ENCODE measurements at places on chromosomes 1 and 21. TPM values are rescaled to one million over a fixed set of nuclear protein-coding genes. Genes with fewer than 3 reads are reported as not detected.
A peak's percentile ranks its signal among the peaks of the same experiment; 100 is the strongest.

GRCh38 chr1:224203243-224204016 lies 20.4 kb downstream of the DEGS1 start:
- peak; percentile 67 for DNase-seq
- H3K27ac ChIP-seq = 0 out of 2 replicates have a peak overlapping the region, but pooled peaks have one; percentile 5
- peaks cover 20% of the 10 kb centered on the region for H3K4me1 ChIP-seq
- no peaks in the 10 kb centered on the region for H3K36me3 ChIP-seq

GRCh38 chr21:31913182-31913608 lies 40.4 kb downstream of the HUNK start:
- H3K27me3 ChIP-seq = no peaks in the 10 kb centered on the region
- H3K36me3 ChIP-seq = peaks cover 9% of the 10 kb centered on the region
- peak overlapping the region; percentile 6 for H3K4me3 ChIP-seq
- DNase-seq = peak; percentile 93

- no peak for DNase-seq
- no peaks in the 10 kb centered on the region for H3K36me3 ChIP-seq
- H3K27me3 ChIP-seq = no peaks in the 10 kb centered on the region
- no peak overlapping the region for H3K27ac ChIP-seq
- peaks cover 6% of the 10 kb centered on the region for H3K4me1 ChIP-seq
- no peak overlapping the region for H3K4me3 ChIP-seq
These were observed 37.2 kb upstream of the SCCPDH start for GRCh38 chr1:246687002-246687401.

DNA sequence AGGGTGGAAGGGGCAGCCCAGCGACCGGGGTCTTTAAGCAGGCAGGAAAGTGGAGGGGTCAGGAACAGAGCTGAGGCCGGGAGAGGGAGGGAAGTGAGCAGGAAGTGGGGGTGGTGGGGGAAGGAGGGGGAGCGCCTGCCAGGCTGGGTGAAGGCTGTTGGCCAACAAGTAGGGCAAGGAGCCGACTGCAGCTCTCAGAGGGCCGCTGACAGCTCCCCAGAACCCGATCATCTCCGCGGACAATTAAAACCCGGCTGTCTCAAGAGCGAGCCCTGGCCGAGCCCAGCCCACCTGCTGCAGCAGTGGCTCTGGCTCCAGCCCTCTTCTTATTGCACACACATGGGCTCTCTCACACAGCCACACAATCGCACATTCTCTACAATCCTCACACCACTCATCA lies 51.6 kb downstream of the GRIK3 start:
- H3K27me3 ChIP-seq = peaks cover 20% of the 10 kb centered on the region
- H3K36me3 ChIP-seq = no peaks in the 10 kb centered on the region
- H3K27ac ChIP-seq = no peak overlapping the region

GRCh38 chr1:36553591-36554322 lies 71.0 kb upstream of the CSF3R start:
- peak; percentile 66 for DNase-seq
- no peak overlapping the region for H3K27ac ChIP-seq
- peaks cover 16% of the 10 kb centered on the region for H3K27me3 ChIP-seq
- H3K4me3 ChIP-seq = no peak overlapping the region
- H3K4me1 ChIP-seq = no peaks in the 10 kb centered on the region

- H3K4me1 ChIP-seq = no peaks in the 10 kb centered on the region
- H3K36me3 ChIP-seq = no peaks in the 10 kb centered on the region
- DNase-seq = no peak
- no peak overlapping the region for H3K27ac ChIP-seq
These were observed 243.6 kb downstream of the TNR start for GRCh38 chr1:175499595-175500382.

DNA sequence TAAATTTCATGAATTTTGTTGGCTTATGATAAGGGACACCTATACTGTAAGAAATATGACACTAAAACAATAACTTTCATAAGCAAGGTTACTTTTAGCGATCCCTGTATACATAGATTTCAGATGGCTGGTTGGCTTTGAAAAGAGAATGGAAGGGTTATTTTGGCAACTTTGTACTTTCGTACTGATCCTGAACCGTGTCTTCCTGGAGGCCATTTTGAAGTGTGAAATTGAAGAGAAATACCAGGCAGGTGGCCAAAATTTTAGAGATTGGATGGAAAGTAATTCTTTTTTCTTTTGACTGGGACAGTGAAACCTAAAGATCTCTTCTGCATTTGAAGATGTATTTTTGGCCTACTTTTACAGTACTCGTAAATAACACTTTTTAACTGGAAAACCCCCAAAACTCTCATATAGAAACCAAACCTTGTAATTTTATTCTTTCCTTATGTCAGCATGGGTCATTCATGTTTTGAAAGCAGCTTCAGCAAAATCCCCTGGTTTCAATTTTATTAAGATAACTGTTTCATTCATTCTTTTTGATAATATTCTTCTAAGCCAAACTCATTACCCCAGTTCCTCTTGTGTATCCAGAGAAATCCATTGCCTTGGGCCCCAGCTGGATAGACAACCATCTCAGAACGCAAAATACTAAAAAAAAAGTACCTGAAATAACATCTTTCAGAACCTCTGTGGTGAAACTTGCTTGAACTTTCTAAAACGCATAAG lies 38.4 kb upstream of the ZNF281 start:
- no peaks in the 10 kb centered on the region for H3K27me3 ChIP-seq
- no peaks in the 10 kb centered on the region for H3K36me3 ChIP-seq
- no peak overlapping the region for H3K27ac ChIP-seq
- H3K4me3 ChIP-seq = no peak overlapping the region
- H3K4me1 ChIP-seq = no peaks in the 10 kb centered on the region
- DNase-seq = no peak

The FCGR3B gene
- total RNA-seq = not detected

GRCh38 chr1:35398739-35399138 lies 130.2 kb downstream of the ZMYM4 start:
- H3K4me1 ChIP-seq = no peaks in the 10 kb centered on the region
- H3K36me3 ChIP-seq = peaks cover 85% of the 10 kb centered on the region
- H3K27ac ChIP-seq = no peak overlapping the region
- DNase-seq = no peak

DNA sequence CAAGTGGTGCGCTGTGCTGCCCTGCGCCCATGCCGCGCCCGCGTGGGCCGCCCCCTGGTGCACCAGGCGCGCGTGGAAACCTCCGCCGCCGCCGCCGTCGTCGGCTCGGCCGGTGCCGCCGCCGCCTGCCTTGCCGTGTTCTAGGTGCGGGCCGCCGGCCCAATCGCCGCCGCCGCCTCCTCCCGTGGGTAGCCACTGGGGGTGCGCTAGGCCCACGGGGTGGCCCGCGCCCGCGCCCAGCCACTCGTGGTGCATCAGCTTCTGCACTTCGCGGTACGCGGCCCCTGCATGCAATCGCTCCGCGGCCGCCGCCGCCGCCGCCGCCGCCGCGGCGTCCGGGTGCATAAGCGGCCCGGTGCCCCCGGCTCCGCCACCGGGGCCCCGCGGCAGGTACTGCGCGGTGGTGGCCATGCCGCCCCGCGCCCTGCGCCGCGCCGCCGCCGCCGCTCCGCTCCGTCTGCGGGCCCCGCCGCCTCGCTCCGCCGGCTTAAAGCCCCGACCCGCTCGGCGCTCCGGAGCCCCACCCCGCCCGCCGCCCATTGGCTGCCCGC lies at the start of gene POU3F1:
Gene POU3F1, minus strand, starts transcription at position 461 of the 551 bp plus-strand sequence. Its CDS starts 50 bp downstream, at position 411.
- H3K4me1 ChIP-seq = peaks cover 8% of the 10 kb centered on the region
- no peaks in the 10 kb centered on the region for H3K27me3 ChIP-seq

- H3K4me1 ChIP-seq = peaks cover 24% of the 10 kb centered on the region
- no peak overlapping the region for H3K27ac ChIP-seq
- DNase-seq = no peak
- H3K4me3 ChIP-seq = no peak overlapping the region
These were observed 7.0 kb upstream of the ADORA1 start for GRCh38 chr1:203120325-203121153.

The RHD gene
- not detected for total RNA-seq

The FABP3 gene
- 6.1 TPM for total RNA-seq

The TCHH gene
- not detected for total RNA-seq

The CCDC18 gene
- 15.6 TPM for total RNA-seq

The MARK1 gene
- 8.7 TPM for total RNA-seq

The FMOD gene
- total RNA-seq = 7.5 TPM

DNA sequence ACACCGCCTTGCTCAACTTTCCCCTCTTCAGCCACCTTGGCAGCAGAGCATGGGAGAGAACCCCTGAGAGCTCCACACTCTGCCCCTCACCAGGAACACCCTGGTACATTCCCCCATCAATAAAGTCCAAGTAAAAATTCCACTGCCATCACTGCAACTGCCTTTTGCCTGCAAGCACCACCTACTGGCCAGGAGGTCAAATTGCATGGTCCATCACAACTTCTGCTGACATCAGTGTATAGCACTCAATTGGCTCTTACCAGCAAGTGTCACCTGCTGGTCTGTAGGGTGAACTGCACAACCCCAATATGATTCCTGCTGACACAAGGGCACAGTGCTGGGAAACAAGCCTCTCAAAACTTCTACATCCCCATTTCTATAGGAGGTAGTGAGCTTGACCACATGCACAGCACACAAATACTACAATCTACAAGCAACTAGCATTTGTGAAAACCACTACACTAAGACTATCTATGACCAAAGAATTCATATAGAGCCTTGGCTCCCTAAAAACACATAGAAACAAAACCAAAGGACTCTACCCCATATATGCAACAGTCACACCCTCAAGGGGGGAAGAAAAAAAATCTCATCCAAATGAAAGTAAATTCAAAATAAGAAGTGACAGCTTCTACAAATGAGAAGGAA lies 69.2 kb downstream of the FASLG start:
- no peaks in the 10 kb centered on the region for H3K4me1 ChIP-seq
- no peaks in the 10 kb centered on the region for H3K36me3 ChIP-seq
- H3K27me3 ChIP-seq = no peaks in the 10 kb centered on the region
- H3K4me3 ChIP-seq = no peak overlapping the region

The NHLH1 gene
- 1.4 TPM for total RNA-seq

DNA sequence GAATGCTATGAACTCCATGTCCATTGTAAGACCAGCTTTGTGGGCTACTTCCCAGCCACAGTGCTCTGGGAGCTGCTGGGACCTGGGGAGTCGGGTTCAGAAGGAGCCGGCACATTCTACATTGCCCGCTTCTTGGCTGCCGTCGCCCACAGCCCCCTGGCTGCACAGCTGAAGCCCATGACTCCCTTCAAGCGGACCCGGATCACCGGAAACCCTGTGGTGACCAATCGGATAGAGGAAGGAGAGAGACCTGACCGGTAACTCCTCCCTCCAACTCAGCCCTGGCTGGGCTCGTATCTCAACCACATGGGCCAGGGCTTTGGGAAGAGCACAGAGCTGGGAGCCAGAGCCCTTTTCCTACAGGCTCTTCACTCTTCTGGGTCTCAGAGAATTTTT lies 15.4 kb downstream of the MOV10 start:
- peaks cover 17% of the 10 kb centered on the region for H3K4me1 ChIP-seq
- DNase-seq = no peak
- H3K36me3 ChIP-seq = peaks cover 33% of the 10 kb centered on the region
- H3K27me3 ChIP-seq = no peaks in the 10 kb centered on the region
- no peak overlapping the region for H3K4me3 ChIP-seq

GRCh38 chr1:30540611-30541192 lies 182.7 kb downstream of the MATN1 start:
- no peak overlapping the region for H3K27ac ChIP-seq
- H3K36me3 ChIP-seq = no peaks in the 10 kb centered on the region
- no peak overlapping the region for H3K4me3 ChIP-seq
- H3K27me3 ChIP-seq = no peaks in the 10 kb centered on the region
- no peak for DNase-seq
- no peaks in the 10 kb centered on the region for H3K4me1 ChIP-seq

DNA sequence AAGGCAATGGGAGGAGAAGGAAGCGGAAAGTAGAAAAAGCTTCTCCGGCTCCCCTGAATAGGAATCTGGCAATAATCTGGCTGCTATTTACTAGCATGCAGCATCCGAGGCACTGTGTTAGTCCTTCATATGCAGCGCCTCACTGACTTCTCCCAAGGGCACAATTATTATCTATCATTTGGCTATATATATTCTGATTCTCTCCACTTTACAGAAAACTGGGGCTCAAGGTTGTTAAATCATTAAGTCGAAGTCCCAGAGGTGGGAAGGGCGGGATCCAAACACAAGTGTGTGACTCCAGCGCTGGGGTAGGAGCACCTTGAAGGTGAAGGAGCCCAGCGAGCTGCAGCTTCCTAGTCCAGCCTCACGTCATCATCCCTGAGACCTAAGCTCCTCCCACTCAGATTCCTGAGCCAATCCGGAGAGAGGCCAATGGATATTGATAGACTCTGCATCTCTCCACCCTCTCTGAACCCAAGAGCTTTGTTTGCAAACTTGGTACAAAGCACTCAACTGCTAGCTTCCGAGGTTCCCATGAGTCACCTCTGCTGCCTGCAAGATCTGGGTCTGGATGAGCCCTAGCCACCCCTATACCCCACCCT lies 16.6 kb upstream of the EYA3 start:
- 0 out of 2 replicates have a peak overlapping the region, but pooled peaks have one; percentile 2 for H3K4me3 ChIP-seq
- H3K27ac ChIP-seq = no peak overlapping the region
- H3K36me3 ChIP-seq = no peaks in the 10 kb centered on the region
- H3K4me1 ChIP-seq = no peaks in the 10 kb centered on the region

- H3K27ac ChIP-seq = no peak overlapping the region
- DNase-seq = no peak
- no peak overlapping the region for H3K4me3 ChIP-seq
- no peaks in the 10 kb centered on the region for H3K36me3 ChIP-seq
- H3K27me3 ChIP-seq = no peaks in the 10 kb centered on the region
These were observed 19.9 kb upstream of the CLDN14 start for GRCh38 chr21:36499578-36500471.

GRCh38 chr1:99763956-99764355 lies 2.5 kb downstream of the FRRS1 start:
- H3K4me1 ChIP-seq = no peaks in the 10 kb centered on the region
- H3K27me3 ChIP-seq = no peaks in the 10 kb centered on the region
- H3K4me3 ChIP-seq = no peak overlapping the region
- no peak for DNase-seq

The PRKAA2 gene
- not detected for total RNA-seq

DNA sequence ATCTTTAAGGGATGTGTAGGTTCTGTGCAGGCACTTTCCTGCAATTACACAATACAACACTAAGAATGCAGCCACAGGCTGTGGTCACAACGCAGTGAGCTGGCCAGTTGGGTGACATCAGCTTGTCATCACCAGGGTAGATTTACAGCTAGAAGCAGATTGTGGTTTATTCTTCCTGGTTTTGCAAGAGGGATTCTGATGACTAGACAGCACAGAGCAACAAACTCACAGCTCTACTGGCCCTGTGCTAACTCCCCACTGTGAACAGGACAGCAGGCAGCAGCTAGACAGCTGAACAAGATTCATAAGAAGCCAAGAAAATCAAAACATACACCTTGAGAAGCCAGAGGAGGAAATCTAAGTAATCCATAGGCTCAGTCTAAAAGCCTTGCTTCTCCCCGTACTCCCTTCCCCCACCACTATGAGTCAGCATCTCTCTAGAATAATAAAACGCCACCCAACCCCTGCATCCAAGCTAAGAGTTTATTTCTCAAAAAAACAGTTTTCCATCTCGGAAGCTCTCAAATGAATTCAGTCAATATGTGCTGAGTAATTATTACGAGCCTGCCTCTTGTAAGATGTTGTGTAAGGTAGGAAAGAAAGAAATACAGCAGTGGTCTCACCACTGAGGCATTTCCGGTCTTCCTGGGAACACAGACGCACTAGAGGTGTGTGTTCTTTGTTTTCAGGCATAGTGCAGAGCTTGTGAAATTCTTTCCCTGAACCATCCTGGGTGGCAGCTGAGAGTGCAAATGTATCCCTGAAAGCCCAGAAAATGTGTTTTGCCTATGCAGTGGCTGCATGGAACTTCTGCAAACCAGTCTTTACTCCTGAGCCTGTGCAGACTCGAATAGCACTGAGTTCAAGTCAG lies 162.8 kb downstream of the NTPCR start:
- H3K27me3 ChIP-seq = no peaks in the 10 kb centered on the region
- H3K4me3 ChIP-seq = peak overlapping the region; percentile 38
- H3K4me1 ChIP-seq = peaks cover 25% of the 10 kb centered on the region

Measured in SJCRH30 (cell line).